AG20443 (cell line): ENCODE measurements at places on chromosomes 3 and 15.

- DNase-seq: no peak
Measured at GRCh38 chr3:30835667-30836066, 58.8 kb downstream of the GADL1 start.

DNA sequence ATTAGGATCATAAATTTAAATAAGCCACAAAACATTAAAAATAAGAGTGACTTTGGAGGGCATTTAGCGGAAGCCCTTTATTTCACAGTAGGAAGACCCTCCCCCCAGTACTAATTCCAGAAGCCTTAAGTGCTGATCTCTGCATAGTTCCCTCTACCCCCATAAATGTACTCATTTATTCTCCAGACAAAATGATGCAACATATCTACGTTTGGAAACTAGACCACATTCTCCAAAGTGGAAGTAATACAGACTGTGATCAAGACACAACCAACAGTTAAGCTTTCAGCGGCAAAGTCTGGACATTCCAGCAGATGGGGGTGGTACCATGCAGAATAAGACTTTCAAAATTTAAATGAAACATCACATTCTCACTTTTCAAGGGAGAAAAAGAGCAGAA lies 44.8 kb upstream of the RPS17 start:
- DNase-seq: peak; percentile 50

DNA sequence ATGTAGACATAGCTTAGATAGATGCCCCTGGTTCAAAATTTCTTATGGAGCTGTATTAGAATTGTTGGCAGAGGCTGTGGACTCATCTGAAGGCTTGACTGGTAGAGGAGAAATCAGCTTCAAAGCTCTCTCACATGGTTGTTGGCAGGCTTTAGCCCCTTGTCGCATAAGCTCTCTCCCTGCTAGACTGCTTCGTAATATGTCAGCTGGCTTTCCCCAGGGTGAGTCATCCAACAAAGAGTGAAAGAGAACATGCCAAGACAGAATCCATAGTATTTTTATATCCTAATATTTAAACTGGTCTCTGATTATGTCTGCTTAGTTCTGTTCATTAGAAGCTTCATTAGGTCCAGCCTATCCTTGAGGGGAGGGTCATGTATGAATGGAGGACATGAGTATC lies 427.4 kb upstream of the NAALADL2 start:
- DNase-seq: no peak

DNA sequence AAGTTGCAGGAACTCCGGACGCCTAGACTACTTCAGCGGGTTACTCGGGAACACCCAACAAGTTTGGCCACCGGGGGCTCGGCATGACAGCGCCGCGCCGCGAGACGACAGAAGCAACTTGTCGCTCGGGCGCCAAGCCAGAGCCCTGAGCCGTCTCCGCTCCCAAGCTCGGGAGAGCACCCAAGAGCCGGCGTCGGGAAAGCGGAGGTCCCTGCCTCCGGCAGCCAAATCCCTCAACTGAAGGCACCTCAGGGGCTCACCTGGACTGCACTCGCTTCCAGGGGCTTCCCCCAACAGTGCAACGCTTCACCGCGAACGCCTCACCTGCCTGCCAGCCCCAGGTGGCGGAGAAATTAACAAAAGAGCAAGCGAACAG lies 640 bp downstream of the MB21D2 start:
- DNase-seq: peak; percentile 65

GRCh38 chr3:16477521-16477920 lies 36.0 kb downstream of the RFTN1 start:
- DNase-seq: no peak

DNA sequence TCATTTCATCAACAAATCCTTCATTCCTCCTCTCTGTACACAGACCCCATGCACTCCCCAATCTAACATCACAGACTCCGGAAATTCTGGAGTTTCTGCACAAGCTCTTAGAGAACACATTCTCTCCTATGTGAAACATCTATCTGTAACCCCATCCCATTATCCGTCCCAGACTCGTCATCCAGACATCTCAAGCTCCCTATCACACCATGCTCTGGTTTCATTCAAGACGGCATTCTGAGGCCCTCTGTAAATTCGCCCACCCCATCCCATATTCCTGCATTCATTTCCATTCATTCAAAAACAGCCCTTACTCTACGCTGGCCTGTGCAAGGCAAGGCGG lies 575 bp downstream of the LEO1 start:
- DNase-seq: no peak
